Stimulated activated CD4-positive, alpha-beta T cell treated with anti-CD3 and anti-CD28 coated beads, Interleukin-4, amount 100 ng/mL, for 1 hour (primary cell): ENCODE measurements at places on chromosomes 7 and 10.

- DNase-seq, result no peak
Measured at GRCh38 chr7:264541-265191, 25.3 kb upstream of the FOXL3 start.

DNA sequence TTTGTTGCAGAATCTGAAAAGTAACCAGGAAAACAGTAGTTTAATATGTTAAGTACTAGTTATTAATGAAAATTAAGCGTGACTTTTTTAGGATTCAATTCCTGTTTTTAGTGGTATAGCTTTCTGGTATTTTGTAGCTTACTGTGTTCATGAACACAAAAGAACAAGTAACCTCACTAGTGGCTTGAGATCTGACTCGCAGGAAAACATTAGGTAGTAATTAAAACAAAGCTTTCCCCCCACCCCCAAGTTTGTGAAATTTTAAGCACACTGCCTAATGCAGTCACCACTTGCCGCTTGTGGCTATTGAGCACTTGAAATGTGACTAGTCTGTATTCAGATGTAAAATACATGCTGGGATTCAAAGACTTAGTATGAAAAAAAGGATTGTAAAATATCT lies 102.5 kb upstream of the RPA3 start:
- DNase-seq, result no peak

- no peak for DNase-seq
Measured at GRCh38 chr10:12705943-12706342, 295.6 kb downstream of the CCDC3 start.

DNA sequence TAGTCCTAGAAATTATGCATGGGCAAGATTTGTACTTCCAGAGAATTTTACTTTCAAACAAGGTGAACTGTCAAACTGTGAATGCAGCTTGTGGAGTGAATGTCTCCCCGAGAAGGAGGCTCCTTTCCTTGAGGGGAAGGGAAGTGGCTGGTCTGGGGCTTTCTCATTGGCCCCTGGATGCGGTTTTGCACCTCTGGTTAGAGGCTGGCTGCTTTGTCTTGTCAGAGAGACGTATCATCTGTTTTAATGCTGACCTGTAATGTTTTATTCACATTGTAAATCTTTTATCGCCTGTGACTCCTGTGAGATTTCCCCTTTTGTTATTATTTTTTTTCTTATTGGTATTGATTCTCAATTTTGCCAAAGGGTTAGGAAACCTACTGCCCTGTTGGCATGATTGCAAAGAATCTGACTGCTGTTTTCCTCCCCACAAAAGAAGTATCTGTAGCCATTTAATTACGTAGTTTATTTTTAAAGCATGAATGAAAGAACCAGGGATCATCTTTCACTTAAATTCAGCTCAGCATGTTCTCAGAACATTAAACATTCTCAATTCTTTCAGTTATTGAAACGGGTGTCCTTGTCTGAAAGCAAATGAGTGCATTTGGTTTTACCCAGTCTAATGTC lies 238.3 kb upstream of the NFE2L3 start:
- no peak for DNase-seq

- DNase-seq, result no peak
Measured at GRCh38 chr10:29078919-29079318, 210.0 kb upstream of the LYZL1 start.

DNA sequence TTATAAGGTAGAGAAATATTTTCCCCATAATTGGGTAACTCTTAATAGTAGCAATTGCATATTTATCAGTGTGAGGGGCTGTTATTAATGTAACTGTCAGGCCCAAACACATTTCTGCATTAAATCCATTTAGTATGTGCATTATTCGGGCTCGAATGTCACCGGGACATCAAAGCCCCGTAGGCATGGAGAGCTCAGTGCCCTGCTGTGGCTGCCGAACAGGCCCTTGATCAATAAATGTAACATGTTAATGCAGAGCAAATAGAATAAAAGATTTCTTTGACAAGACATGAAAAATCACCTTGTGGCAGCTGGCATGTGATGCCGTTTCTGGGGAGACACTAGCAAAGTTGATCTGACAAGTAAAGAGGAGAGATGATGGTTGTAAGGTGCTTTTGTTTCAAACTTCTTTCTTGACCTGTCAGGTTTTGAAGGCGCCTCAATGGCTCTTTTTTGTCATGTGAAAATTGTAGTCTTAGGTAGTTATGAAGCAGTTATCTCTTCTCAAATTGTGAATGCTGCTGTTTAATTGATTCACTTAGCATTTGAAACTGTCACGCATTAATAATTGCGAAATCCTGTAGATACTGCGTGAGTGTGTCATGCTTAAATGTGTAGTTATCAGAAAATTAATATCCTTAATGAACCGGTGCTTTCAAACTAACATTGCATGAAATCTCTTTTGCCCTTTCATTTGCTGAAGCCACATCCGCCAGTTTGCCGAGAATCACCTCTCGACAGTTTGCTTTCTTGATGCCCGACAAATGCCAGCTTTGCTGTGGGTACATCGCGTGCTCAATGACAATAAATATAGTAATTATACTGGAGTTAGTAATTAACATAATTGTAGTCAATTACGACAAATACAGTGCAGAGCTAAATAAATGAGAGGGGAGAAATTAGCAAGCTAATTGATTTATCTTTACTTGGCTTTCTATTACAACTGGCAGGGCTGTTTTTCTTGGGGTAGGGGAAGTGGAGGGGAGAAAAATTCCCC lies 19.5 kb downstream of the LRMDA start:
- DNase-seq, result no peak

GRCh38 chr7:75635036-75635435 lies 103.7 kb downstream of the HIP1 start:
- DNase-seq, result no peak

- no peak for DNase-seq
Measured at GRCh38 chr10:287026-287709, 151.9 kb downstream of the ZMYND11 start.

DNA sequence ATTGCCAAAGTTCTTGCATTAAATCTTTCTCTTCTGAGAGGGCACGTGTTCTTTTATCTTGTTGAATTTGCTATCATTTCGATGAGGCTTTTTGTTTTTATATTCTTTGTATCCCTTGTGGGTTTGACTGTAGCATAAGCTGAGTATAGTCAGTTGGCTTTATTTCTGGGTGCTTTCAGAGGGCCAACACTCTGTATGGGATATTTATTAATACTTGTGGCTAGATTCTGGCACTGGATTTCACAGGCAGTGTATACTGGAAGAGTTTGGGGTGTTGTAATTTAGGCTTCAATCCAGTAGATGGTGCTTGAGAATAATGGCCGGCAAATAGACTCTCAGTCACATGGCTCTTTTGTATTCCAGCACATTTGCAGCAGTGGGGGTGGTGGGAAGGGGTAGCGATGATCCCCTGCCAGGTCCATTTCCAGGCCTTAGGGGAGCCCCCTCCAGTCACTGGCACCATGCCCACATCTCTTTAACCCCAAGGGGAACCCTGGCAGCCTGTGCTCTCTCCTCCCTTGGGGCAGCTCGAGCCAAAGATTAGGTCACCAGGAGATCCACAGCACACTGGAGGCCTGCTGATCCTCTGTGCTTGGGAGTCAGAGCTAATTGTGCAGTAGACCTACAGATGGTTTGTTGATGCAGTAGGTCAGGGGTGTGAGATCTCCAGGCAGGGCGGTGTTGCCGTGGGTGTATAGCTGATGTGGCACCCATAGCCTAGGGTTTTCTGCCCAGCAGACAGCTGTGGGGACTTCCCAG lies 81.8 kb downstream of the PTPN20 start:
- no peak for DNase-seq

GRCh38 chr10:130485236-130485957 lies 349.2 kb downstream of the GLRX3 start:
- DNase-seq, result no peak

- DNase-seq, result no peak
Measured at GRCh38 chr7:114830952-114831351, 90.9 kb upstream of the MDFIC start.

DNA sequence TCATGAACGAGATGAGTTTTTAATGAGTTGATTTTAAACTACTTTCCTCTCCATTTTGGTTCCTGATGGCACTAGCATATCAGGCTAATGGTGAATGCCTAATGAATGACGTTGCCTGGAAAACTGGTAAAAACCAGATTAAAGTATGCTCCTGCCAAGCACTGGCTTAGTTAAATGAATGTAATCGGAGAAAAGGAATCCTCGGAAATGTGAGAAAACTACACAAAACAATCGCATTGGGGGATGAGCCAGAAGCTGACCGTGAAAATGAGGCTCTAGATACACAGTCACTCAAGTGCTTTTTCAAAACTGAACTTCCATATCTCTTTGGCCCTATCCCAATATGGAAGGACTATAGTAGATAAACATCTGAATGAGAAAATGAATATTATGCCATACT lies 153.8 kb upstream of the COL1A2 start:
- no peak for DNase-seq

DNA sequence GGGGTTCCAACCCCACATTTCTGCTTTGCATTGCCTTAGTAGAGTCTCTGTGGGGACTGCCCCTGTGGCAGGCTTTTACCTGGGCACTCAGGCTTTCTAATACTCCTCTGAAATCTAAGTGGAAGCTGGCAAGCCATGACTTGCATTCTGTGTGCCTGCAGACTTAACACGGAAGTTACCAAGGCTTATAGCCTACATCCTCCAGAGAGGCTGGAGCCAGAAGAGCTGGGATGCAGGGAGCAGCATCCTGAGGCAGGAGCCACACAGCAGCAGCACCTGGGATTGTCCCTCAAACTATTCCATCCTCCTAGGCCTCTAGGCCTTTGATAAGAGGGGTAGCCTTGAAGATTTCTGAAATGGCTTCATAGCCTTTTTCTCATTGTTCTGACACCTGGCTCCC lies 22.1 kb upstream of the ABCC2 start:
- DNase-seq, result no peak

- DNase-seq, result no peak
Measured at GRCh38 chr7:2629746-2630681, 1.8 kb upstream of the TTYH3 start.
